ENCODE measurements at places on chromosomes 1 and 21.

- DNase-seq, result no peak
- H3K27ac ChIP-seq, result no peak overlapping the region
- H3K27me3 ChIP-seq, result no peaks in the 10 kb centered on the region
- no peak overlapping the region for H3K4me3 ChIP-seq
- H3K4me1 ChIP-seq, result no peaks in the 10 kb centered on the region
These were observed 48.5 kb downstream of the C8B start for GRCh38 chr1:56917356-56917755.

DNA sequence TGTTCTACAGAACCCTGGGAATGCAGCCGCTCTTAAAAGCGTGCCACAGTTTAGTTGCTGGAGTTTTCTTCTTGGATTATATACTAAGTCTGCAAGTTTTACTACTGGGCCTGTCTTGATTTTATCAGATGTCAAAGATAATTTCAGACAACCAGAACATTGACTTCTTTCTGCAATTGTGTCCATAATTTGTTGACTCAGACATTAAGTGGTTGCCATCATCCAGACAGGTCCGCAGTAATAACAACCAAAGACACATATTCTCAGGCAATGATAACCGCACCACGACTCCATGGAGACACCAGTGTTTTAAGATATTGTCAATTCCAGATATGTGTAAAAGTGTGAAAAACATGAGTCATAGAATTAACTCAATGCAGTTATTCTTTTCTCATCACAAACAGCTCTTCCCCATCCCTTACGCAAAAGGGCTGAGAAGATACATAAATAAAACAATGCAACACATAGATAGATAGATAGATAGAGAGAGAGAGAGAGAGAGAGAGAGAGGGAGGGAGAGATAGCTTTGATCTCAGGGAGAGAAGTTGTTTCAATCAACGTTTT lies 90.4 kb upstream of the FMN2 start:
- DNase-seq, result no peak
- H3K4me3 ChIP-seq, result no peak overlapping the region
- peaks cover 4% of the 10 kb centered on the region for H3K27me3 ChIP-seq
- no peak overlapping the region for H3K27ac ChIP-seq
- no peaks in the 10 kb centered on the region for H3K4me1 ChIP-seq

DNA sequence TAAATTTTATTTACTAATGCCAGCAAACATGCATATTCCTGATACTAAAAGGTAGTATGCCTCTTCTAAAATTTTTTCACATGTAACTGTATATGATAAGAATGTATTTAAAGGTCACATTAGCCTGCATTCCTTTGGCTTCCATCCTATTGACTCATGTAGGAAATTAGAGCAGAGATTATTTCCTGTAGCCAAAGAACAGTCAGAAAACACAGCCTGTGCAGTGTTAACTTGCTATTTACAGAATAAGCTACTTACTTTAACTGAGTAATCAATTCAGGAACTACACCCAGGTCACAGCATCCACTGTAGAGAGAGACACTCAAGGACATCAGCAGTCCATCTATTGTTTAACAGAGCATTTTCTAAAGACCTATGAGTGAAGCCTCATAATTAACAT lies 154.5 kb upstream of the ADGRL4 start:
- H3K4me1 ChIP-seq, result no peaks in the 10 kb centered on the region
- H3K27ac ChIP-seq, result no peak overlapping the region
- DNase-seq, result no peak
- H3K27me3 ChIP-seq, result no peaks in the 10 kb centered on the region

- no peaks in the 10 kb centered on the region for H3K4me1 ChIP-seq
- no peaks in the 10 kb centered on the region for H3K36me3 ChIP-seq
- no peak overlapping the region for H3K27ac ChIP-seq
- no peak for DNase-seq
- H3K27me3 ChIP-seq, result no peaks in the 10 kb centered on the region
These were observed 228.5 kb downstream of the CACNA1E start for GRCh38 chr1:181711820-181712219.

DNA sequence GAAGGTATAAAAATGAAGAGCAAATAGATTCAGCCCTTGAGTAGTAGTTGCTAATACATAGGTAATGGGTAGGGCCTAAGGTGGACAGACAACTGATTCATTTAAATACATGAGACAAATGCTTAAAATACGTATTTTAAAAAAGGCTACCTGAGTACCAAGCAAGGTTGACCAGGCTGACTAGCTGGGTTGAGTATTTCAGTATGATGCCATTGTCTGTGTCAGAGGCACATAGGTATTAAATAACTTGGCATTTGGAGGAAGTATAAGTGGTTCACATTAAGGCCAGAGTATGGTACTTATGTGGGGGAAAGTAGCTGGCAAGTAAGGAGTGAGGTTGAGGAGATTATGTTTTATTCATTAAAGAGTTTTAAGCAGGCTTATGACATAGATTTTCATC lies 19.4 kb downstream of the NEK7 start:
- DNase-seq, result no peak
- H3K4me1 ChIP-seq, result peaks cover 26% of the 10 kb centered on the region
- H3K27ac ChIP-seq, result no peak overlapping the region
- H3K36me3 ChIP-seq, result no peaks in the 10 kb centered on the region

GRCh38 chr1:34970220-34970735 lies 14.9 kb downstream of the TMEM35B start:
- no peak overlapping the region for H3K27ac ChIP-seq
- no peak for DNase-seq
- H3K4me3 ChIP-seq, result no peak overlapping the region
- no peaks in the 10 kb centered on the region for H3K36me3 ChIP-seq
- H3K4me1 ChIP-seq, result no peaks in the 10 kb centered on the region

GRCh38 chr1:12566484-12567287 lies 51.3 kb downstream of the DHRS3 start:
- H3K4me1 ChIP-seq, result no peaks in the 10 kb centered on the region
- DNase-seq, result no peak
- no peaks in the 10 kb centered on the region for H3K27me3 ChIP-seq
- H3K27ac ChIP-seq, result no peak overlapping the region
- H3K36me3 ChIP-seq, result no peaks in the 10 kb centered on the region
- H3K4me3 ChIP-seq, result no peak overlapping the region

DNA sequence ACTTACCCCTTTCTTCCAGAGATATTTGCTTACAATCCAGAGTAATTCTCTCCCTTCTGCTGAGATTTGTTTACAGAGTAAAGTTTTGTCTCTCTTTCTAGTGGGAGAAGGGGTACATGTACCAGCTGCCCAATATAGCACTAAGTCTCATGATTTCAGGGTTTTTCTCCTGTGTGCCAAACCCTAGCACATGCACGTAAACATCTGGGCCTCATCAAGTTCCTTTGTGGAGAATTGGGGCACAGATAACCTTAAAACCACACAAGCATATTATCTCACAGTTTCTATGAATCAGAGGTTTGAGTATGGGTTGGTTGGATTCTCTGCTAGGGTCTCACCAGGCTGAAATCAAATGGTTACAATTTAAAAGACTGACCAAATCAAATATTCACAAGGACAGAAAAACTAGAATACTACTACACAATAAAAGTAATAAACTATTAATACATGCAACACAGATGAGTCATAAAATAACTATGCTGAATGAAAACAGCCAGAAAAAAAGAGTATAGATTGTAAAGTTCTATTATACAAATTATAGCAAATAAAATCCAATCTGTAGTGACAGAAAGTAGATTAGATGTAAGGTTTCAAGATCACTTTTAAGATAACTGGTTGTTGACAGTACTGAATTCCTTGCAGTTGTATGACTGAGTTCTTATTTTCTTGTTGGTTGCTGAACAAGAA lies 347.4 kb upstream of the PTBP2 start:
- no peak for DNase-seq
- peaks cover 16% of the 10 kb centered on the region for H3K4me1 ChIP-seq
- no peak overlapping the region for H3K4me3 ChIP-seq
- H3K36me3 ChIP-seq, result no peaks in the 10 kb centered on the region
- no peaks in the 10 kb centered on the region for H3K27me3 ChIP-seq

DNA sequence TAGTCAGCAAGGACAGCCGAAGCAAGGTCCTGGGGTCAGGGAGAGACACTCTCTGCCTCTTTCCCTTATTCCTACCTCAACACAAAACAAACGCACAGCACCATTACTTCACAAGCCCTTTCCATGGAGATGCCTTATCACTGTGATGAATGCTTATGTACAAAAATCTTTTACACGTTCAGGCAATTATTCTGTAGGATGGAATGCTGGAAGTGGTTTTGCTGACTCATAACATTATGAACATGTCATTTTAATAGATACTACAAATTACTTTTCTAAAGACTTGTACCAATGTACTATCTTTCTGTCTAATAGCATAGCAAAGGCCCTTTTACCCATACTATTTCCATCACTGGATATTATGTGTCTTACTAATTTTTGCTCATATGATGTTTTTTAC lies 98.4 kb downstream of the TTLL7 start:
- no peaks in the 10 kb centered on the region for H3K27me3 ChIP-seq
- H3K4me3 ChIP-seq, result no peak overlapping the region
- peak; percentile 13 for DNase-seq
- H3K27ac ChIP-seq, result peak overlapping the region; percentile 66
- H3K36me3 ChIP-seq, result no peaks in the 10 kb centered on the region

GRCh38 chr1:49864581-49864980 lies 159.2 kb downstream of the AGBL4 start:
- DNase-seq, result no peak
- H3K27ac ChIP-seq, result no peak overlapping the region
- no peak overlapping the region for H3K4me3 ChIP-seq
- H3K36me3 ChIP-seq, result no peaks in the 10 kb centered on the region

GRCh38 chr1:11653101-11653860 lies 948 bp downstream of the FBXO2 start:
- no peaks in the 10 kb centered on the region for H3K27me3 ChIP-seq
- peaks cover 26% of the 10 kb centered on the region for H3K4me1 ChIP-seq
- peaks cover 3% of the 10 kb centered on the region for H3K36me3 ChIP-seq
- DNase-seq, result no peak
- peak overlapping the region; percentile 75 for H3K4me3 ChIP-seq

DNA sequence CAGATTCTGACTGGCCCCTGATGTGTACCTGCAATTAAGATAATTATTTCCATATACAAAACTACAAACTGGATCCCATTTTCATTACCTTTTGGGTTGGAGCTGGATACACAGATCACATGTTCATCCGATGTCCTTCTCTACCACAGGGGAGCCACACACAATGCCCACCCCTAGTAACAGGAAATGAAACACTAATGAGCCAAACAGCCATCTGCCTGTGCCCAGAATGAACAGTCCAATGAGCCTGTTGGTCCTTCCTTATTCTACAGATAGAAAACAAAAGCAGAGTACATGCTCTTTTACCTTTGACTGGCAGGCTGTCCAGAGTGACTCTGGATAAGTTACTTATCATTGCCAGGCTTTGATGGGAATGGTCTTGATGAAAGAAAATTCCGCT lies 68.6 kb downstream of the SIPA1L2 start:
- H3K27ac ChIP-seq, result no peak overlapping the region
- no peak for DNase-seq
- H3K4me1 ChIP-seq, result no peaks in the 10 kb centered on the region
- no peaks in the 10 kb centered on the region for H3K36me3 ChIP-seq

GRCh38 chr1:47938520-47938919 lies 58.7 kb downstream of the TRABD2B start:
- H3K27ac ChIP-seq, result no peak overlapping the region
- no peak for DNase-seq
- peaks cover 14% of the 10 kb centered on the region for H3K4me1 ChIP-seq
- H3K4me3 ChIP-seq, result no peak overlapping the region
- H3K36me3 ChIP-seq, result no peaks in the 10 kb centered on the region

- no peak overlapping the region for H3K4me3 ChIP-seq
- no peaks in the 10 kb centered on the region for H3K4me1 ChIP-seq
- H3K27me3 ChIP-seq, result peaks cover 15% of the 10 kb centered on the region
- no peak for DNase-seq
- H3K36me3 ChIP-seq, result no peaks in the 10 kb centered on the region
These were observed 11.5 kb downstream of the LRRN2 start for GRCh38 chr1:204673909-204674649.

DNA sequence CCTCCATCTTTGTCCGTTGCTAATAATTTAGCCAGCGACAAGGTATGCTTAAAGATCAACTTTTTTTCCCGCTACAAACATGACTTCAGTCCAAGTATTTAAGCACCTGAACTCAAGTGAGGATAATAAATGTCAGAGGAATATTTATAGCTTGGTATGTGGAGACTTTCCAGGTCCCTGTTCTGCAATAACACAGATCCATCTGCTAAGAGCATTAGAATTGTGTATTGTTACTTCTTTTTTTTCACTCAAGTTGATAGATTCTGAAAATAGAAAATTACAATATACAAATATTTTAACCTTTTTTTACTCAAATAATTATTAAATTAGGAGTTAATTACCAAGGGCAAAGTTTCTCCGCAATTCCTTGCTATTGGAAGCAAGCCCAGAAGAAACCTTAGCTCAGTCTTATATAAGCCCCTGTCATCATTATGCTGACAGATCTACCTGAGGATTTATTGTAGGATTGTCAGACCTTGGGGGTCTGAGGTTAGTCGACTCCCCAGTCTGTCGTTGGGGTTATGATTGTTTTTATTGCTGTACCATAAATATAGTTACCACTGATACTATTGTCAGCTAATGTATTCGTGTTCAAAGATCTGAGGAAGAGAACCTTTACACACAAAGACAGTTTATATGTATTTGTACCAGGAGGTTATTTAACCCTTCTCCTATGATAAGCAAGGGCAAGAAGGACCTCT lies 337.9 kb downstream of the TBX15 start:
- H3K4me3 ChIP-seq, result no peak overlapping the region
- no peak overlapping the region for H3K27ac ChIP-seq
- DNase-seq, result no peak
- H3K36me3 ChIP-seq, result no peaks in the 10 kb centered on the region

DNA sequence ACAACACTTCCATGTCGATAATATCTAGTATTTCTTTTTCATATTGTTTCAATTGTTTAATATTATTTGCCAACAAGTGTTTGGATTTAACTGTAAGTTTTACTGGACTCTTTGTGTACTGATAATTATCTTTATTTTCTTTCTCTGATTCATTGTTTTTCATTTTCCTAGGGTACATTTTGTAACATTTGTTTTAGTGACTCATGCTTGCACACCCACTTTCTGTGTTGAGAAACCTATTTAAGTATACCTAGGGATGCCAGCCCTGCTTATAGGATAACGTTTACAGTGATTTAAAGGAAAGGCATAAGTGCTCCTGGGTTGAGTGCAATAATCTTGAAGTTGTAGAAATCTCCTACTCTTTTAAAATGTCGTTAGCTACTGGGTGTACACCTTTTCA lies 1386.0 kb upstream of the ADGRL4 start:
- no peak for DNase-seq
- H3K27ac ChIP-seq, result no peak overlapping the region
- H3K4me1 ChIP-seq, result peaks cover 4% of the 10 kb centered on the region
- H3K27me3 ChIP-seq, result no peaks in the 10 kb centered on the region
- H3K36me3 ChIP-seq, result no peaks in the 10 kb centered on the region
- H3K4me3 ChIP-seq, result no peak overlapping the region

DNA sequence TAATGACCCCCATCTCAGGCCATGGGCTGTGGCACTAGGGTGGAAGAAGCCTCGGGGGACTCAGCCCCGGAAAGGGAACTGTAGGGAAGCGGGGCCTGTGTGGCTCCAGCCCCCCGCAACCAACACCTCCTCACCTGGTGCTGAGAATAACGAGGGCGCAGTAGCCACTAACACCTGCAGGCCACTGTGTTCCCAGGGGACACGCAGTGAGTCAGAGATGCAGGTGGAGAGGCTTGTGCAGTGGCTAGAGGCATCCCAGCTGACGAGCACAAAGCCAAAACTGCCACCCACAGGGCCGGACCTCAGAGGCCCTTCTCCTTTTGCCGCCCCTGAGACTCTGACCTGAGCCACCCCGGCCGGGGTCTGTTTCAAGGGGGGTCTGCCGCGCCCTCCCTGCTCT lies 33.5 kb upstream of the CCDC27 start:
- H3K4me1 ChIP-seq, result peaks cover 18% of the 10 kb centered on the region
- H3K4me3 ChIP-seq, result no peak overlapping the region
- no peaks in the 10 kb centered on the region for H3K27me3 ChIP-seq
- no peak for DNase-seq
- no peaks in the 10 kb centered on the region for H3K36me3 ChIP-seq

Measured in keratinocyte (primary cell).